ENCODE measurements at places on chromosomes 1 and 21. TPM values are rescaled to one million over a fixed set of nuclear protein-coding genes. Genes with fewer than 3 reads are reported as not detected.

DNA sequence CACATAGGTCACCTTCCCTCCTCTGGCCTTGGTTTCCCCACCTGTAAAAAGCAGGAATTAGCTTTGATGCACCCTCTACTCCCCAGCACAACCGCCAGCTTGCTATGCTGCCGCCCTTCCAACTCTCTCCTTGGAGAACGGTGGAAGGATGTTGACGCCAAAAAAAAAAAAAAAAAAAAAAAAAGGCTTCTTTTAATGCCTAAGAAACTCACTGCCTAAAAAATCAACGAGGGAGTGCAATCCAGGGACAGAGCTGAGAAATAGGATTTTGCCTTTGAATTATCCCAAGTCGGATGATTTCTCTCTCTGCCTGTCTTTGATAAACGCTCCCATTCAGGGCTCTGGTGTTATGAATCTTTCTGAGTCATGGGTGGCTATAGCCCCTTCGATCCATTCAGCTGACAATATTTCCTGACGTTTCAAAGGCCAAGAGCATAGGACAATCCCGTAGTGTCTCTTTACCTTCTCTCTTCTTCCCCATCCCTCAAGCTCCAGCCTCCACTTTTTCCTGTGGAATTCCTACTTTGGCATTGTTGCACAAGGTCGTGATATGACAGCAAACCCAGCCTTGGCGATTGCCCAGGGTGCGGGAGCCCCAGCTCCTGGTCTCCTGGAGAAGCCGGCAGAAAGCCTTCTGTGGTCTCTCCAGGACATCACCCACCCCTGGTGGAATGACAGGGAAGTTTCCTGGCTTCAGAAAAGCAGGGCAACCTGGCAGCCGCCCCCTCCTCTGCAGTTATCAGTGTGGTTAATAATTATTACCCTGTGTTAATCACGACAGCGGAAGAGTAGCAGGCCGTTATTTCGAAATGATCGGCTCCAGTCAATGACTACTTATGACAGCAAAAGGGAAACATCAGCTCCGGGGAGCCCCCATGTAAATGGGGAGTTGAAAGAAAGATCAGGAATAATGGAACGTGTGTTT lies 8.0 kb upstream of the PLXNA2 start:
- DNase-seq: no peak
- no peaks in the 10 kb centered on the region for H3K36me3 ChIP-seq
- H3K27ac ChIP-seq: no peak overlapping the region
- no peaks in the 10 kb centered on the region for H3K27me3 ChIP-seq

DNA sequence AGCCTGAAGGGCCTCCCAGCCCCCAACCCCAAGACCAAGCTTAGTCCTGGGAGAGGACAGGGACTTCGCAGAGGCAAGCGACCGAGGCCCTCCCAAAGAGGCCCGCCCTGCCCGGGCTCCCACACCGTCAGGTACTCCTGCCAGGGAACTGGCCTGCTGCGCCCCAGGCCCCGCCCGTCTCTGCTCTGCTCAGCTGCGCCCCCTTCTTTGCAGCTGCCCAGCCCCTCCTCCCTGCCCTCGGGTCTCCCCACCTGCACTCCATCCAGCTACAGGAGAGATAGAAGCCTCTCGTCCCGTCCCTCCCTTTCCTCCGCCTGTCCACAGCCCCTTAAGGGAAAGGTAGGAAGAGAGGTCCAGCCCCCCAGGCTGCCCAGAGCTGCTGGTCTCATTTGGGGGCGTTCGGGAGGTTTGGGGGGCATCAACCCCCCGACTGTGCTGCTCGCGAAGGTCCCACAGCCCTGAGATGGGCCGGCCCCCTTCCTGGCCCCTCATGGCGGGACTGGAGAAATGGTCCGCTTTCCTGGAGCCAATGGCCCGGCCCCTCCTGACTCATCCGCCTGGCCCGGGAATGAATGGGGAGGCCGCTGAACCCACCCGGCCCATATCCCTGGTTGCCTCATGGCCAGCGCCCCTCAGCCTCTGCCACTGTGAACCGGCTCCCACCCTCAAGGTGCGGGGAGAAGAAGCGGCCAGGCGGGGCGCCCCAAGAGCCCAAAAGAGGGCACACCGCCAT lies 21.9 kb upstream of the ARF1 start:
- H3K27ac ChIP-seq: no peak overlapping the region
- no peaks in the 10 kb centered on the region for H3K4me1 ChIP-seq
- DNase-seq: peak; percentile 72
- H3K27me3 ChIP-seq: no peaks in the 10 kb centered on the region
- no peaks in the 10 kb centered on the region for H3K36me3 ChIP-seq

GRCh38 chr1:240598216-240599001 lies 13.5 kb downstream of the GREM2 start:
- no peak overlapping the region for H3K27ac ChIP-seq
- H3K4me1 ChIP-seq: no peaks in the 10 kb centered on the region
- no peaks in the 10 kb centered on the region for H3K36me3 ChIP-seq
- H3K27me3 ChIP-seq: no peaks in the 10 kb centered on the region
- no peak for DNase-seq
- no peak overlapping the region for H3K4me3 ChIP-seq

- no peaks in the 10 kb centered on the region for H3K4me1 ChIP-seq
- no peaks in the 10 kb centered on the region for H3K27me3 ChIP-seq
- no peak overlapping the region for H3K27ac ChIP-seq
- no peak for DNase-seq
- no peak overlapping the region for H3K4me3 ChIP-seq
Measured at GRCh38 chr1:27517907-27518718, 28.1 kb upstream of the WASF2 start.

DNA sequence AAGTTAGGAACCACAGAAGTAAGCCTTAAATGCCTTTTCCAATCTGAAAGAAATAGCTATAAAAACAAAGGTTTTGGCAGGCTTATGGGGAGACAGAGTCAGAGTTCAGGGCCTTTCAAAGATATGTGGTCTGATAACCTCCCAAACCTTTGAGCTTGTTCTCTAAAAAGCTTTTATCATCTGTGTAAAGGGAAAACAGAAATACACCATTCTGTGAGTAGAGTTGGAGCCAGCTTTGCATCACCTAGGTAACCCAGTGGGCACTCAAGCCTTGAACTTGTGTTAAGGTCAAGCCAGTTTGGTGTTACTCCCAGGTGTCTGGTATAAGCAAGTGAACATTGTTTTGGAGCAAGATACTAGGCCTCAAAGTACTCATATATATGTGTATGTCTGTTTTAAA lies 50.1 kb downstream of the LAMC1 start:
- no peak for DNase-seq
- H3K27me3 ChIP-seq: no peaks in the 10 kb centered on the region
- no peak overlapping the region for H3K27ac ChIP-seq

DNA sequence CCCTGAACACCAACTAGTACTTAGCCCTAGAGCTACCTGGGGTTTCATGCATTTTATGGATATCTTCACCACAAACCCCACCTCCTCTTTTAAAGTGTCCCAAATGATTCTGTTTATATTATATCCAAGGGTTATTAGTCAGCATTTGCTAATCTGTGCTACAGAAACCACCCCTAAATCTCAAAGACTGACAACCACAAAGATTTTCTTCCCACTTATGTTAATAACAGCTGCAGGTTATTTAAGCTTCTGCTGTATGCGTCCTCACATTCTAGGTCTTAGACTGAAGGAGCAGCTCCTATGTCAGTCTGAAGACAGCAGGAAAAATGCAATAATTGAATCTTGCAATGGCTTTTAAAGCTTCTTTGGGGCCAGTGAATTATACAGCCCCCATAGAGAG lies 11.2 kb upstream of the PHC2 start:
- no peaks in the 10 kb centered on the region for H3K4me1 ChIP-seq
- H3K27ac ChIP-seq: no peak overlapping the region
- no peaks in the 10 kb centered on the region for H3K36me3 ChIP-seq

DNA sequence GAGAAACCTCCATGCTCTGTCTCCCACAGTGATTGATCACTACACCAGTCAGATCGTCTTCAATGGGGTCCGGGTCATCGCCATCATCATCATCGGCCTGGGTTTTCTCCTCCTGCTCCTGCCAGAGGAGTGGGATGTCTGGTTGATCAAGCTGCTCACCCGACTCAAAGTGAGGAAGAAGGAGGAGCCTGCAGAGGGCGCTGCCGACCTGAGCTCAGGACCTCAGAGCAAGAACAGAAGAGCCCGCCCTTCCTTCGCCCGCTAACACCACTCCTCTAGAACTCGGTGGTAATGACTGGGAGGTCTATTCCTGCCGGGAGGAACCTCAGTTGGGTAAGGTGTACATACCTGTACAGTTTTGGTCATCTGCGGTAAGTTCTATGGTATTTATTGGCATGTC lies 50.3 kb upstream of the COA6 start:
- no peak for DNase-seq
- no peaks in the 10 kb centered on the region for H3K36me3 ChIP-seq
- H3K27ac ChIP-seq: no peak overlapping the region
- no peaks in the 10 kb centered on the region for H3K4me1 ChIP-seq
- H3K27me3 ChIP-seq: no peaks in the 10 kb centered on the region
- no peak overlapping the region for H3K4me3 ChIP-seq

DNA sequence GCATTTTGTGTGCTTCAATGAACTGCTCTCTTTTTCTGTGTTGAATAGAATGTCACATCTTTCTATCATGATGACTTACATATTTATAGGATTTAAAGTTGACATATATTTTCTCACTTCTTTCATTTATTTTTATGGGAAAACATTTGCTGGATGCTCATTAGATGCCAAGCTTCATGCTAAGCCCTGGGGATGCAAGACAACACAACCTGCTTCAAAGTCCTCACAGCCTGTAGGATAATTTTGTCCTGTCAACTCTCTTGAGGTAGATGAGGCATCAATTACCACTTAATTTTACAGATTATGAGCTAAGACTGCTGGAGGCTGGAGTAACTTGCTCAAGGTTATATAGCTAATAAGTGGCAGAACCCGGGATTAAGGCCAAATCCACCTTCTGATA lies 264.3 kb downstream of the GRIK1 start:
- H3K27ac ChIP-seq: no peak overlapping the region
- no peaks in the 10 kb centered on the region for H3K36me3 ChIP-seq
- H3K4me3 ChIP-seq: no peak overlapping the region
- no peak for DNase-seq
- H3K27me3 ChIP-seq: no peaks in the 10 kb centered on the region

- no peak overlapping the region for H3K27ac ChIP-seq
- no peak for DNase-seq
- no peaks in the 10 kb centered on the region for H3K4me1 ChIP-seq
- no peaks in the 10 kb centered on the region for H3K27me3 ChIP-seq
Measured at GRCh38 chr1:22712502-22713271, 2.0 kb downstream of the EPHB2 start.

DESI2 gene
- total RNA-seq: 35.4 TPM

CRNN gene
- total RNA-seq: not detected
